ENCODE measurements at places on chromosomes 6 and 20.

DNA sequence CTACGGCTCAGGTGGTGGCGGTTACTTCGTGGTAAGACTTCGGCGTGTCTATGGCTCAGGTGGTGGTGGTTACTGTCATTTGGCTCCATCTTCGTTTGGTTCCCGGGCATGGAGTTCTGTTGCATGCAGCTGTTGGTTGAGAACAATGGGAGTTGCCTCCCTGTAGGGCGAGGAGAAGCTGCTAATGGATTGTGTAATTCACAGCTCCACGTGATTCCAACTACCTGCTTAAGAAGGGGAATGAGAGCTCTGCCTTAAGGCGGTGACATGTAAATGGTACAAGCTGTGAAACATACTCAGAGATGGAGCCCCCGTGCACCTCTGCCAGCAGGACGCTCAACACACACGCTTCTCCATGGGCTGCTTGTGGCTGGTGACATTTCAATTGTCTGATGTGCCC, 12.4 kb upstream of the DACT2 start:
- H3K4me1 ChIP-seq: no peaks in the 10 kb centered on the region
- H3K4me3 ChIP-seq: no peak overlapping the region
- H3K36me3 ChIP-seq: no peaks in the 10 kb centered on the region

DNA sequence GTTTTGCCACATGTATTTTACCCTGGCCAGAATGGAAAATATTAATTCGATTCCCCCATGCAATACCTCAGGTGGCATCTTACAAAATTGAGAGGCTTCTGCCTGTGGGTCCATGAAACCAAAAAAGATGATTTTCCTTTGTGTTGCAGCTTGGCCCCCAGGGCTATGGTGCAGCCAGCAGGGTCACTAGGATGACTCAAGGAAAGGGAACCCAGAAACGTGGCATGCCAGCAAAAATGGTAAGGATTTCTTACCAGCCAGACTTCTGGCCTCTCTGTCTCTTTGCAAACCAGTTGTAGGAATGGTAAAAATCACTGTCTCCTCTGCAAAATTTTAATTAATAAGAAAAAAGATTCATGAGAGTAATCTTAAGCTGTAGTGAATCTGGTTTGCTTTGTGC, 11.6 kb upstream of the TAAR9 start:
- DNase-seq: no peak
- no peak overlapping the region for H3K4me3 ChIP-seq
- H3K27ac ChIP-seq: no peak overlapping the region

GRCh38 chr20:51188941-51189340, 166.0 kb upstream of the KCNG1 start:
- DNase-seq: no peak
- no peak overlapping the region for H3K4me3 ChIP-seq
- H3K4me1 ChIP-seq: no peaks in the 10 kb centered on the region
- no peaks in the 10 kb centered on the region for H3K27me3 ChIP-seq
- H3K36me3 ChIP-seq: no peaks in the 10 kb centered on the region
- H3K27ac ChIP-seq: no peak overlapping the region

DNA sequence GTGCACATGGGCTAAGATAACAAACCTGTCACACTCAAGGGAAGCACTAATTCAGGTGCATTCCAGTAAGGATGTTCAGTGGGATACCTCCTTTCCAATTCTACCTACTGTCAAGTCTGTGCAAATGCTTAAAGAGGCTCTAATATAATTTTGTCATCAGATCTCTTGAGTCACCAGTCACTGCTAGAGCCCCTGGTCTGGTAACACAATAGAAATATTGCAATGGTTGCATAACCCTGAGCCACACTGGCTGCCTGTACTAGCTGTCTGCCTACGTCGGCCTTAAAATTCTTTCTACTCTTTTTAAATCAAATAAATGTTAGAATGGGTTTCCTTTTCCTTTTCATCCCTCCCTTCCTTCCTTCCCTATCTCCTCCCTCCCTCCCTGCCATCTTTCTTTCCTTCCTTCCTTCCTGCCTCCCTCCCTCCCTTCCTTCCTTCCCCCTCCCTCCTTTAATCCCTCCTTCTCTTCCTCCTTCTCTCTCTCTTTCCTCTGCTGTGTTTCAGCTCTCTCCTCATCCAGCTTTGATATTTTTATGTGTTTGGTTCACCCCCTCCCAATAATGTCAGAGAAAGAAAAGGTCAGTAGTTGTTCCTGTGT, 28.1 kb upstream of the OLIG3 start:
- H3K4me1 ChIP-seq: peaks cover 4% of the 10 kb centered on the region
- H3K27ac ChIP-seq: no peak overlapping the region

- H3K27me3 ChIP-seq: no peaks in the 10 kb centered on the region
- no peaks in the 10 kb centered on the region for H3K4me1 ChIP-seq
- DNase-seq: no peak
- H3K36me3 ChIP-seq: no peaks in the 10 kb centered on the region
These were observed 191.1 kb downstream of the FNDC1 start for GRCh38 chr6:159360306-159360705.

Measured in iPS DF 6.9 (cell line).